ENCODE measurements at places on chromosomes 2 and 18.

GRCh38 chr18:21458310-21458709, 142.2 kb downstream of the ESCO1 start:
- DNase-seq, result no peak

- DNase-seq, result no peak
Observed at GRCh38 chr18:56327191-56327885, 311.1 kb downstream of the TXNL1 start.

- peak; percentile 42 for DNase-seq
Observed at GRCh38 chr2:130332271-130333073, 10.2 kb upstream of the IMP4 start.

GRCh38 chr18:22641958-22642357, 224.2 kb upstream of the CTAGE1 start:
- DNase-seq, result no peak

DNA sequence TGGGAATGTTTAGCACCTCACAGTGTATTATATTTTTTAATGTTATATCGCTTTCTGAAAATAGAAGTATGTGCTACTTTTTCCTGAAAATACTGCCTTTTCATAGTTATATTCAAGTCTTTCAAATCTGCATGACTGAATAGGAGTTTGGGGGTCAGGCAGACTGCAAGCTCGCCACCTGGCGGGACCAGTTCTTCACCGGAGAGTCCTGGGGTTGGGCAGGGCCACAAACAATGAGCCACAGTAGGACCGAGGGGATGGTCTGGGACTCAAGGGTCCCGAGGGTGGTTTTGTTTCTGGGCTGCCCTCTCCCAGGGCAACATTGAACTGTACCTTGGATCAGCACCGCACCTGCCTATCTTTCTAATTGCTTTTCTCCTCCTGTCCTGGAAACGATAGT, 70.6 kb downstream of the VWA3B start:
- no peak for DNase-seq

DNA sequence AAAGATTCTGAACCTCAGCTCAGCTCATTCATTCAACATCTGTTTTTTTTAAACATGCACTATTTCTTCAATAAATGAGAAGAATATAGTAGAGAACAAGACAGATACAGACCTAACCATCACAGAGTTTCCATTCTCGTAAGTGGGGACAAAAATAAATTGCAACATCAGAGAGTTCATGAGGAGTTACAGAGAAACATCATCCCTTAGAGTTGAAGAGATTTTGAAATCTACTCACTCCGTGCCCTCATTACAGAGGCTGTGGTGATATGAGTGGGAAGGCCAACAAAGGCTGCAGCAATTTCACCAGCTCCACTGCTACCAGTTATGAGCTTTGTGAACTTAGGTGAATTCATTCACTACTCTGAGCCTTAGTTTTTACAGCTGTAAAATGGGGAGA, 399.3 kb downstream of the BCL11A start:
- DNase-seq, result no peak

DNA sequence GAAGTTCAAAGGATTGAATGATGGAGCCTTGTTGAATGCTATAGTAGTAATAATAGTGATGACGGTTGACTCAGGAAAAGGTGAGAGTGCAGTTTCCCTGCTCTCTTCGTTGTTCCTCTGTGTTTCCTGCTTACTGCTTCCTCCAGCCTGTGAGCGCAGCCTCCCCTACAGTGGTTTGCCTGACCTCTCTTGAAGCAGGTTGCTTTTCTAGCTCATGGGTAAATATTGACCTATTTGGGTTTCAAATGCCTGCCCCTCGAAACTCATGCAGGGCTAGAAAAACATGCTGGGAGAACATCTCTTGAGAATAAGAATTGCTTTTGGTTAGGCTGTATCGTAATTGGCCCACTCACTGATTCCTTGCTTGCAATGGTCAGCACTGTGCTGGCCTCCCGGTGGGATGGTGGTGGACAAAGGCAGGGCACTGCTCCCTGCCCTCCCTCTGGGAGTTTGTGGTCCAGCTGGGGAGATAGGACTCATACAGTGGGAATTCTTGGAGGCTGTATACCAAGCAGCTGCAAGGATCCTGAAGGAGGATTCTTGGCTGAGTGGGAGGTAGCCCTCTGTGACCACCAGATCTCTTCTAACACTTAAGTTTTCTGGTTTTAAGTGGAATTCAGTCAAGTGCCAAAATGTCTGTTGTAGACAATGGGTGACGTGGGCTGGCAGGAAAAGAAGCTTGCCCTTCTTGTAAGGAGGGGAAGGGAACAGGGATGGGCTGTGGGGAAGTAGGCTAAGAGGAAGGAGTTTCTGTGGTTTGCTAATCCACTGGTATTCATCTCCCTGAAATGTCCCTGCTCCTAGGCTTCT, 5.4 kb upstream of the RNF181 start:
- DNase-seq, result no peak

DNA sequence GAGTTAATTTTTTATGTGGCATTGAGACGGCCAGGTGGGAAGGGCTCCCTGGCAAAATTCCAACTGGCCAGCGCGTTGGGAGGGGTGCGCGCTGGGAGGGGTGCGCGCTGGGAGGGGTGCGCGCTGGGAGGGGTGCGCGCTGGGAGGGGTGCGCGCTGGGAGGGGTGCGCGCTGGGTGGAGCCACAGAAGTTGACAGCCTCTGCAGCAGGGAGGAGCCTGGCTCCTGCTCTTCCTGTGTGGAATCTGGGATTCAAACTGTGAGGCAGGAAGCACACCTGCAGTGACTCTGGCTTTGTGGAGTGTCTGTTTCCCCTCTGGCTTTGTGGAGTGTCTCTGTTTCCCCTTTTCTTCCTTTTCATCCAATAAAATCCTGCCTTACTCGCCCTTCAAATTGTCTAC, 147.9 kb upstream of the CBLN2 start:
- no peak for DNase-seq

DNA sequence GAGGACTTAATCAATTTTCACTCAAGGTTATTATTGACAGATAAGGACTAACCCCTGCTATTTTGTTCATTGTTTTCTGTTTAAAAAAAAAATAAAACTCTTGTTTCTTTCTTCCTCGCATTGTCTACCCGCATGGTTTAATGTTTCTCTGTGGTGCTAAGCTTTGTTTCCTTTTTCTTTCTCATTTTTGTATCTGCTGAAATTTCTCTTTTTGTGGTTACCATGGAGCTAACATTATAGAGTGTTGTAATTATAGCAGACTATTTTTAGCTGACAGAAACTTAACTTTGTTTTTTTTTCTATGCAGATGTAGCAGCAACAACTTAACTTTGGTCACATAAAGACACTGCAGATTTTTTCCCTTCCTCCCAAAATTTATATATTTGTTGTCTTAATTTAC, 43.1 kb upstream of the CHN1 start:
- no peak for DNase-seq

DNA sequence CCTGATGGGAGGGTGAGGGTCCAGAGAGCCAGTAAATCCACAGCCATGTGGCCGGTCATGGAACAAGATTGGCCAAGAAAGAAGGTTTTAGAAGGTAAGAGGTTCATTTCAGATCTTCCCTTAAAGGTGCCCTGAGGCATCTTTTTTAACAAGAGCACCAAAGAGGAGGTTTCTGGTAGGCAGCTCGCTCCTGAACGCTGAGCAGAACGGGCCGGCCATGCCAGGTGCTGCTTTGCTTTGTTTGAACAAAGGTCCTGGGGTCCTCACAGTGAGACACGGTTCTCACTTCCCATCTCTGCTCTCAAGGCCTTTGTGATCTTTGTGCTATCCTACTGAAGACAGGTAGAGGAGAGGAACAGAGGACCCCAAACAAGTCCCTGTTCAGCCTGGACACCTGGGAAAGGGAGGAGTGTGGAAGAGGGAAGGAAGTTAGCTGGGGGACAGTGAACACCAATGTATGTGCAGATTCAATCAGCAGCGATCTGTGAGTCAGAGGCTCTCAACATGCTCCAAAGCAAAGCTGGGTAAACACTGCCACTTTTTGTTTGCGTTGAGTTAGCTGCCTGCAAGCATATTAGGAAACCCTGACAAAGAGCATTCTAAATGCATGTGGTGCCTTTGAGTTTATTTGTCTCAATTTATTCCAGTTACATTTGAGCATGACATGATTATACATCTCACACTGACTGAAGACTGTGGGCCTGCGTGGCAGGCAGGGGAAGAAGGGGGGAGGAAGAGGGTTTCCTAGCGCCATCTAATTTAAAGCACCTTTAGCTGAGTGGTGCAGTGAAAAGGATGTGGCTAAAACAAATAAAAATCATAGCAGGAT, 102.4 kb downstream of the ASB1 start:
- DNase-seq, result no peak

All from stimulated activated CD4-positive, alpha-beta T cell treated with anti-CD3 and anti-CD28 coated beads, TNF-alpha, amount 100 ng/mL, for 24 hours (primary cell).